ENCODE measurements at places on chromosomes 6 and 20. TPM values are rescaled to one million over a fixed set of nuclear protein-coding genes. Genes with fewer than 3 reads are reported as not detected.

The HDGFL1 gene
- not detected for total RNA-seq

The TMEM217 gene
- 0.40 TPM for total RNA-seq

The LY6G6C gene
- not detected for total RNA-seq

The PMEPA1 gene
- total RNA-seq, result 12.2 TPM

The ASF1A gene
- total RNA-seq, result 42.5 TPM

The EFHC1 gene
- 20.4 TPM for total RNA-seq

The FAM162B gene
- total RNA-seq, result 0.29 TPM

The GRM1 gene
- total RNA-seq, result not detected
